ENCODE measurements at places on chromosomes 5 and 9. TPM values are rescaled to one million over a fixed set of nuclear protein-coding genes. Genes with fewer than 3 reads are reported as not detected.
A peak's percentile ranks its signal among the peaks of the same experiment; 100 is the strongest.

The ANKRD18B gene
- total RNA-seq: 0.92 TPM

The STK32A gene
- total RNA-seq: not detected

The PCDHA1 gene
- total RNA-seq: not detected

The ADRA1B gene
- not detected for total RNA-seq

The PCDHB9 gene
- not detected for total RNA-seq

The ZNF366 gene
- not detected for total RNA-seq

The ROPN1L gene
- total RNA-seq: not detected

The INSYN2B gene
- total RNA-seq: not detected

The TLX3 gene
- total RNA-seq: not detected

The PPP2R2B gene
- 2.3 TPM for total RNA-seq

The UBLCP1 gene
- 44.4 TPM for total RNA-seq

The SLC25A2 gene
- total RNA-seq: 0.35 TPM

The OSMR gene
- total RNA-seq: not detected

DNA sequence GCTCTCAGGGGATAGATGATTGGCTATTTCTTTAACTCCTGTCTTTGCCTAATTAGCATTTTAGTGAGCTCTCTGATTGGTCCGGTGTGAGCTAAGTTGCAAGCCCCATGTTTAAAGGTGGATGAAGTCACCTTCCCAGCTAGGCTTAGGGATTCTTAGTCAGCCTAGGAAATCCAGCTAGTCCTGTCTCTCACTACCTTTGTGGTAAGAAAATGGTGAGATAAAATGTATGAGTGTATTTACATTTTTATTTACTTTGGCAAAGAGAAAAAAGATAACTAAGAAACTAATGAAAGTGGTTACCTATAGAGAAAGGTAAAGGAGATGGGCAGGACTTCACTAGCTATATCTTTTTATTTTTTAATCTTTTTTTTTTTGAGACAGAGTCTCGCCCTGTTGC lies 146.8 kb downstream of the RFK start:
- no peak for DNase-seq

- no peak for DNase-seq
Observed at GRCh38 chr5:66469684-66470083, 126.5 kb upstream of the MAST4 start.

- DNase-seq: no peak
Observed at GRCh38 chr5:112848116-112848811, 12.8 kb upstream of the SRP19 start.

DNA sequence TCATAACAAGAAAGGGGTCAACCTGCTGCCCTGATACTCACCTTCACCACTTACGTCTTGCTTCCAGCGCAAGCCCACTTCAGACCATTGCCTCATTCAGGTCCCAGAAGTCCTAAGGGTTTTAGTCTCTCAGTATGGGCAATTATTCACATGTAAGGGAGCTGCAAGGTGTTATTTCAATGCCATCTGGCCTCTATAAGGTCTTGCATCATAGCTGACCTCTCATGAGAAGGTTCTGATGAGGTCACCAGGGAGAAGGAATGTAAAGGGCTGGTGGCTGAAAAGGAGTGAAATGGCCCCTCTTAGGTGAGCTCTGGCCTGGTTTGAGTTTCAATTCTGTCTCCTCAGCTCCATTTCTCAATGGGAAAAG lies 1.5 kb upstream of the MARCHF3 start:
- DNase-seq: no peak

DNA sequence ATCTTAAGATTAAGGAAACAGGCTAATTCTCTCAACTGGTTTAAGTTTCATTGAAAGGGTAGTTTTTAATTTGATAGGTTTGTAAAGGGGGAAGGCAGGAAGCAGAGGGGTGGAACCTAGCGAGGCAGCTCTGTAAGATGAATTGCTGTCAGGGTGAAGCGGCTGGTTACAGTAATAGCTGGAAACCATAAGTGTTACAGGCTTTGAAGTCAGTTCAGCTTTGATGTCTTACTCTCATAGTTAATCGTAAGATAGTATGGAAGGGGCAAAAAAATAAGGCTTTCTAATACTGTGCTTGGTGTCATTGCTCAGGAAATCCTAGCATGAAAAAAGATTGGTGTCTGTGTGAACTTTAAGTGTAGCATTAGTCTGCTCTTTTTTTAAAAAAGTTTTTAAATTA lies 20.3 kb downstream of the POU5F2 start:
- DNase-seq: no peak

- DNase-seq: no peak
Observed at GRCh38 chr5:172015346-172015745, 8.9 kb upstream of the FBXW11 start.

DNA sequence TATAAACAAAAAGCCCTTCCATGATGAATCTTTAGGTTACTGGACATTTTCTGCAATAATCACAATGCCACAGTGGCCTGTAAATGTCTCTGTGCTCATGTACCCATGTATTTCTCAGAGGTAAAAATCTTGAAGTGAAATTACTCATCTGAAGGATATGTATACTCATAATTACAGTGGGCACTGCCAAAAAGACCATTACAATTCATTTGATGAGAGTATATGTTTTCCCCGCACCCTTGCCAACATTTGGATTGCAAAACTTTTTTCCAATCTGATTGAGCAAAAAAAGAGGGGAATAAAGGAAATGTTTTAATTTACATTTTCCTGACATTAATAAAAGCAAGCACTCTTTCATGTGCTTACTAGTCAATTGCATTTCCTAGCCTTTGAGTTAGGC lies 110.5 kb downstream of the EPB41L4A start:
- DNase-seq: no peak

- no peak for DNase-seq
Observed at GRCh38 chr9:95140821-95141220, 176.7 kb downstream of the FANCC start.

- DNase-seq: no peak
Observed at GRCh38 chr5:154476354-154477205, 1.4 kb downstream of the HAND1 start.

- DNase-seq: no peak
Observed at GRCh38 chr9:128385496-128386460, 14.6 kb downstream of the URM1 start.

DNA sequence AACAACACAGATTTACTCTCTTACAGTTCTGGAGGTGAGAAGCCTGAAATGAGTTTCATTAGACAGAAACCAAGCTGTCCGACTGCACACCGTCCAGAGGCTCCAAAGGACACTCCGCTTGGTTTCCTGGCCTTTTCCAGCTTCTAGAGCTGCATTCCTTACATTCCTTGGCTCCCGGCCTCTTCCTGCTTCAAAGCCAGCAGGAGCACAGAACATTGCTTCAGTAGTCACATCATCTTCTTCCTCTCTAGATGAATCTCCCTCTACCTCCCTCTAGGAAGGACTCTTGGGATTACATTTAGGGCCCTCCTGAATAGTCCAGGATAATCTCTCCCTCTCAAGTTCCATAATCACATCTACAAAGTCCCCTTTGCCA lies 213.3 kb downstream of the CDK5RAP2 start:
- DNase-seq: no peak

- DNase-seq: no peak
Observed at GRCh38 chr5:76766746-76767145, 50.8 kb downstream of the F2R start.

DNA sequence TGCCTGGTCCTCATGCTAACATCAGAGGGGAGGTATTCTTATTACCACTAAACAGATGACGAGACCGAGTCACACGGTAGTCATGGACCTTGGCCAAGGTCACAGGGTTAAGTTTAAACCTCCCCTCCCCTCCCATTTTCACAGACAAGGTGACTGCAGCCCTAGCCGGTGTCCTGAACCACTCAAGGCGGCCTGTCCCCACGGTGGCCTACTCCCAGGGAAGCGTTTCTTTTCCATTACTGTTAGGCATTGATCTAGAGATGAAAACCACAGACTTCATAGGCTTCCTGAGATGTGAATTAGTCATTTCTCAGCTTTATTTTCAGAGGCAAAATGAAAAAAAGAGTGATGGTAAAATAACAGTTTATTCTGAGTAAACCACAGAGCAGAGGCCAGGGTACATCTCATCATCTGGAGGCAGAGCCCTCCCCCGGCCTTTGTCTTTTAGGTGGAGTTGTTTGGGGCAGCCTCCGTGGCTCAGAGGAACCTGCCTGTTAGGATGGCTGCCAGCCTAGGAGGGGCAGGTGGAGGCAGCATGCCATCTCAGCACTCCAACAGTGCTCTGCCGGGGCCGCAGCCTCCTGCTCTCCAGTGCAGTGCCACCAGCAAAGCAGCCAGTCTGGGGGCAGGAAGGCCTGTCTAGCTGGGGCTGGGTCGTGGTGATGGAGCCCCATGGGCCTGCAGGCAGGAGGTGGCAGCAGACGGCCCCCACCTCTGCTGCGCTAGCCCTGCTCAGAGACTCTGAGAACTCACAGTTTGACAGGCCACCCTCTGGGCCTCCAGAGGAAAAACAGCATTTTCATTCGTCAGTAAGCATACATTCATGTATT lies 71.2 kb downstream of the RAPGEF1 start:
- peak; percentile 63 for DNase-seq

DNA sequence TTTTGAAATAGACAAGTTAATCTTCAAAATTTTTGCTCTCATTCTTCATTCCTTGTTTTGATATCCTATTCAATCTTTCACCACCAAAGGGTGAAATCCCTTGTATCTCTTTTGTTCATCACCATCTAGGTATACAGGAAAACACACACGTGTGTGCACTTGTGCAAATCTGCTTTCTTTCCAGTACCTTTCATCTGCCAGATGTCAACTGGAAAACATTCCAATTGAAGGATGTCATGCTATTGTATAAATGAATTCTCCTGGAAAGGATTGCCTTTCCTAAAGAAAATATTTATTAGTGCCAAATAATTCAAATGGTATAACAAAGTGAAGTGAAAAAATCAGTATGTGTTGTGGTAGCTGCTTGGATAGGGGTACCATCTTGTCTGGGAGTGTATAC lies 123.7 kb downstream of the RANBP17 start:
- no peak for DNase-seq

DNA sequence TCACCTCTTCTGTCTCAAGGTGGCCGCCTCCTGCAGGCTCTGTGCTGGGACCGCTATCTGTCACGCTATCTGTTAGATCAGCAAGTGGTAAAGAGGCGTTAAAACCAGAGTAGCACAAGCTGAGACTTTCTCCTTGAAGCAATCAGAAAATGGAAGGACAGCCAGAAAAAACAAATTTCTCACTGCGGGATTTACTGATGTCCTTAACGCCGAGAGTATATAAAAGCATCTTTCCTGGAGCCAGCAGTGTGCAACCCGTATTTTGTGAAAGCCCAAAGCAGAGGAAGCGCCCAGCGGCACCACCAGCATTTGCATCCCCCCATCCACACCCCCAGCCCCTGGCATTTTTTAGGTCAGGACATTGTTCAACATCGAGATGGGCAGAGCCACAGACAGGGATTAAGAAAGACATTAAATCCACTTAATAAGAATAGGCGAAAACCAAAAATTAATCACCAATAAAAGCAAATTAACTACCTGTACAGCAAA lies 48.6 kb downstream of the DUSP1 start:
- DNase-seq: peak; percentile 48

DNA sequence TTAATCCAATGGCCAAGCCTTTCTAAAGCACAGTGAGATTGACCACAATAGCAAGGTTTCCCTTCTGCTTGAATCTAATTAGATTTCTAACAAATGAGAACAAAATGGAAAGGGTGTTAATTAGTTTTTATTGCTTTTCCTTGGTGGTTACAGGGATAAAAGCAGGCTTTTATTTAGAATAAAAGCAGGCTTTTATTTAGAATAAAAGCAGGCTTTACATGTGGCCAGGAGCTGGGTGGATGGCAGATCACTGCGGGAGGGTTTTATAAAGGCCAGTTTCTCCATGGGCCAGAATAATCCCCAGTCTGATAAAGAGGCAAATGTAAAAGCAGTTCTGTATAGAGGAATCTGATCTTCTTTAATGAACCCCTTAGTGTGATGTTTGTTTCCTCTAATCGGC lies 470.2 kb downstream of the TMEM232 start:
- DNase-seq: no peak

DNA sequence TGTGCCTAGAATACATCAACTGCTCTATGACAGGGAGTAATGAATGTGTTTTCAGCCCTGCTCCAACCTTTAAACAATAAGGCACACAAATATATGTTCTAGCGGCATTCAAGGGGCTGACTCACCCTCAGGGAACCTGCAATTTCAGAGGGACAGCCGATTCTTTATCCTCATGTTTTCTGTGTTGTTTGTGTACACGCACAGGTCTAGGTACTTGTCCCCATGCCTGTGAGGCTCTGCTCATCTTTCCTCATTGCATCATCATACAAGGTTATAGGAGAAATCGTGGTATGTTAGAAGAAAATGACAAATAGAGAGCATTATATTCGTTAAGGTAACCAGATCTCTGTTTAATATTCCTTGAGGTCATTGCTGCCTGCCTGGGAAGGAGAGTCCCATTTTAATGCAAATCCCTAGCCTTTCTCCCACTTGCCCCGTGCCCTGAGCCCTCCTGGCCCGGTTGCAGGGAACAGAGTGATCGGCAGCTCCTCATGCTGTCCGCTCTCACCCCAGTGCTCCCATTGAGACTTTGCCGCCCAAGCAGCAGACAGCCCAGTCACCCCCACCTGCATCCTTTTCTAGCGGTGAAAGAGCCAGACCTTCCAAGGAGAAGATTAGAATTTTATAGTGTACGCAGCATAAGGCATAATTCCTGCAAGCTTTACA lies 14.6 kb downstream of the MAP1B start:
- no peak for DNase-seq

GRCh38 chr9:82331079-82331478 lies 342.5 kb downstream of the SPATA31D1 start:
- no peak for DNase-seq

- no peak for DNase-seq
Observed at GRCh38 chr5:172858511-172858989, 24.5 kb downstream of the ERGIC1 start.

DNA sequence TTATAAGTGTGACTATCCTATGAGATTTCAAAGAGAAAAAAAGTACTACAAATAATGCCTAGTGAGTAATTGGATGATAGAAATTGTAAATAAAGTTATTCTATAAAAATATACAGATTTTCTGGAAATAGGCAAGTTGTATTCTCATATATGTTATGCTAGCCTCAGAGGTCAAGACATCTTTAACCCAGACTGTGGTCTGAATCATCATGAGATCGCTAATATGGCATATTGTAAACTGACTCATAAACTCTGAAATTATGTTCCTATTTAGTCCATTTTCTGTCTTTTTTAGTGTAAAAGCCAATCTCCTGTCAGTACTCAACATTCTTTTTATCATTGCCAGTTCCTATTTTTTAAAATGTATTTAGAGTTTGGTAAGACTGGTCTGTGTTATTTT lies 14.2 kb downstream of the LOX start:
- DNase-seq: no peak

DNA sequence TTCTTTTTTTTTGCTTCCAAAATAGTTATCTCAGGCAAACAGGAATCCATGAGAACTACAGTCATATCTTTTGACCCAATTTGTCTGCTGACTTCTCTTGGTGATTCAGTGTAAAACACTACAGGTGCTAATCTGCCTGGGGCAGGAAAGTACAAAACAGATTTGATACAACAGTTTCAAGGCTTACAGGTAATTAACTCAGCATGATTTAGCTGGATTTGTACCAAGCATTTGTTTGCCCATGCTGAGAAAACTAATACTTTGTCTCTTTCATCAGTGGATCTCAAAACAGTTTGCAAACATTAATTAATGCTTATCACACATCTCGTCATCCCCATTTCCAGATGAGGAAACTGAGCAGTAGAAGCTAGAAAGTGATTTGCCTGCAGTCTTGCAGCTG lies 312.5 kb upstream of the SEMA6A start:
- DNase-seq: no peak

- DNase-seq: no peak
Observed at GRCh38 chr9:21412107-21412506, 3.2 kb downstream of the IFNA8 start.

GRCh38 chr9:107102011-107102410 lies 181.1 kb upstream of the RAD23B start:
- DNase-seq: no peak
